HuH-7 (cell line): ENCODE measurements at places on chromosomes 2 and 18.

GRCh38 chr18:45844938-45845337, 19.5 kb downstream of the SIGLEC15 start:
- DNase-seq, result no peak

DNA sequence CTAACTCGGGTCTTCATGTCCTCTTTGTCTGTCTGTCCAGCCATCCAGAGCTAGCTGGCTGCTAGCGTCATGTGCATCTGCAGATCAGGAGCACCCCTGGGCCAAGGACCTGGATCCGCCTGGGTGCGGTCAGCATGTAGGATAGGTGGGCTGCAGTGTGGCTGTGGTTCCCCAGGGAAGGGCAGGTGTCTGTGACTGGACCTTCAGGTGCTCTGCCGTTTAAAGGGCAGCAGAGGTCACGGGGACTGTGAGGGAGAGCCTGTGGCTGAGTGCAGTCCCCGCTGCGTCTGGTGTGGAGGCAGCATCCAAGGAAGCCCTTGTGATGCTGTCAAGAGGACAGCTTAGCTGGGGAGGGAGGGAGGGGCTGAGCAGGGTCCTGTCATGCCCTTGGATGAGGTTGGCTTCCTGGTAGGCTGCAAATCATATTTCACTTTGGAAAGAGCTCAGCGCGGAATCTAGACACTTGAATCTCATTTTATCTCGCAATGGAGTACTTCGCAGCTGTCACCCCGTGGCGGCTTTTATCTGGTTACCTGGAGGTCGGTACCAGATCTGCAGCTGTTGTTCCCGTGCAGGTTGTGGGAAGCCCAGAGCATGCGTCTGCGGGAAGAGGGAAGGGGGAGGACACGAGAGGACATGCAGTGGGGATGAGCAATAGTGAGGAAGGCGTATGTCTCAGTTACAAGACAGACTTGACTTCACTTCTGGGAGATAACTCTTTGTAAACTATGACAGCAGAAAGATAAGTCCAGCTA, 5.9 kb upstream of the RALB start:
- DNase-seq, result no peak

GRCh38 chr2:152353364-152353763, 18.4 kb downstream of the FMNL2 start:
- peak; percentile 34 for DNase-seq

DNA sequence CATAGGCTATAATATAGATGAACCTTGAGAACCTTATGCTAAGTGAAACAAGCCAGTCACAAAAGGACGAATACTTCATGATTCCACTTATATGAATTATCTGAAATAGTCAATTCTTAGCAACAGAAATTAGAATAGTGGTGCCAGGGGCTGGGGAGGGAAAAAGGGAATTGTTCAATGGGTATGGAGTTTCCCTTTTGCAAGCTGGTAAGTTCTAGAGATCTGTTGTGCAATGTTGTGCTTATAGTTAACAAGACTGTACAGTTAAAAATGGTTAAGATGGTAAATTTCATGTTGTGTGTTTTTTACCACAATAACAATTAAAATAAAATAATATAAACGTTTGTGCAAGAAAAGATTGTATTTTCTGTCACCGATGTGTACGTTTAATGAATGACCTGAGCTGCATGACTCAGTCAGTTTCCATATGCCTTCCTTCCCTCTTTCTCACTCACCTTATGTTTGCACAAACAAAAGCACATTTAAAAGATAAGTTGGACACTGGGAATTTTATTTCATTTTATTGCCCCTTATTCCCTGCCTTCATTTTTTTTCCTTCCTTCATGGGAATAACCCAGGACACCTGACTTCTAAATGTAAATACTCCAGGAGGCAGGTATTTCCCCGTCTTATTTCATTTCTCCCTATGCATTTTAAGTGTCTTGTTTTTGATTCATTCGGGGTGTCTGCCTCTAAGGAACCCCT, 143.7 kb upstream of the TTC39C start:
- no peak for DNase-seq

- no peak for DNase-seq
Measured at GRCh38 chr2:138390316-138390945, 111.1 kb upstream of the SPOPL start.

DNA sequence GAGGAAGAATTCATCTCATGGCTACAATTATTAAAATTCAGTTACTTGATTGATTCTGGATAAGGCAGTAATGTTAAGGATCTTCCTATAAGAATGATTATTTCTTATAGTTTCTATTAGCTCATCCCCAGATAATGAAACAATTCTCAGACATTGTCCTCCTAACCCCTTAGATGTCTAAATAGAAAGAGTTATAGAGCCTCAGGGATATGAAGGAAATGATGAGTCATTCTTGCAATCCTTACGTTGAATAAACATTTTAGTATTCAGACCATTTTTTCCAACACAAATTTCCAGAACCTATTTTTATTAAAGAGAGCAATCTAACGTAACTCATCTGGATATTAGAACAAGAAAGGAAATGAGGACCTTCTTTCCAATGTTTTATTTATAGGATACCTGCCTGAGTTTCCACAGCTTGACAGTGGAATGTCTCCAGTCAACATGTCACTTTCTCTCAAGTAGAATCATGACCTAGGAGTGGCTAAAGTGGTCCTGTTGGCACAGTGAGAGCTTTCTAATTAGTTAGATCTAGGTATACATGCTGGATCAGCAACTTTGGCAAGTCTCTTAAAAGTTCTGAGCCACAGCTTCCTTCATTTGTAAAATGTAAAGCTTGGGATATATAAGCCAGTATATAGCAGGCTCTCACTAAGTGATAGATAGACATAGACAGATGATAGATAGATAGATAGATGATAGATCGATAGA, 88.0 kb upstream of the RAB27B start:
- DNase-seq, result no peak

GRCh38 chr2:233031556-233032500, 644 bp upstream of the NEU2 start:
- DNase-seq, result no peak

DNA sequence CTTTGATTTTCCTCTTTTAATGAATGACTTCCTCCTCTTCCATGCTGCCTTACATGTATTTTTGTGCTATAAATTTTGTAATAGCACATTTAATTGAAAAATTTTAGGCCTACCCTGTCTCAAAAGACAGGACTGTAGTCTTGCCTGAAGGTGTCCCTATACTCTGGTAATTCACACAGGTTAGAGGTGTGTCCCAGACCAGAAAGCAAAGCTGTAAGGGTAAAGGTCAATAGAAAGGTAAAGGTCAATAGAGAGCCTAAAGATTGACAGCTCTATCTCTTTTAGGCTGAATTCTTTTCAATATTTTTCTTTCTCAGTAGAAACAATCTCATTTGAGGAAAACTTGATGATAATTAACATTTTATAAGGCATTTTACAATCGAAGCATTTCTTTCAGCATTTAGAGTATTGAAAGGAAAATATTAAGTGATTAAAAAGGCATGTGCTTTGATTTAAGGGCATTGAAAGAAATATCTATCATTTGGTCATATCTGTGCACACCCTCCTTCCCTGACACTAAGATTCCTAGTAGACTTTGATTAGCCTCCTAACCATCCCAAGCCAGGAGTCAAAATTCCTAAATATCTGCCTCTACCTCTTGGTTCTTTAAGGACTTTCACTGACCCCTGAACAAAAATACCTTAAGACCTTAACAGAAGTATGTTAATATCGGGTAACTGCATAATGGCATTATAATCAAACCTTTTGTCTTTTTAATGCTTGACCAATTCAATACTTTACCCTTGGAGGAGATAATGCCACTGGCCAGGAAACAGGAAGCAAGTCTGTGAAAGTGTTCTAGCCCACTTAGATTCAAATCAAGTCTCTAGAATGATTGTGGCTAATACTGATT, 161.8 kb upstream of the DTNA start:
- peak; percentile 4 for DNase-seq

GRCh38 chr2:10839813-10840212, 27.2 kb upstream of the PDIA6 start:
- DNase-seq, result peak; percentile 24

GRCh38 chr2:112709703-112710102, 11.1 kb upstream of the NT5DC4 start:
- DNase-seq, result no peak

- no peak for DNase-seq
Measured at GRCh38 chr2:207516206-207516605, 13.6 kb upstream of the CREB1 start.

DNA sequence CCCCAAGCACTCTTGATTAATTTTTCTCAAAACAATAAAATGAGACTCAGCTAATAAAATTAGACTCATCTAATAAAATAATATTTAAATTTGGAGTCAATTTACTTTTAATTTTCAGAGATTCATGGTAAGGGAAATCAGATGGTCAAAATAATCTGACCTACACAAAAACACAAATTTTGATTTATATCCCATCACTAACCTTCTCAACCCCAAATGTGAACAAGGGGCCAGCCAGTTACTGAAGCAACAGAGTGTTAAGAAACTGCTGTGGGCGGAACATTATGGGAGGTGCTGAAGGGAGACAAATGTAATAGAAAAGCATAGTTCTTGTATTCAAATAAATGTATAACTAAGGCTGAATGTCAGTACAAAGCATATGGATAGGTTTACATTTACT, 28.5 kb upstream of the PPP3R1 start:
- DNase-seq, result no peak

DNA sequence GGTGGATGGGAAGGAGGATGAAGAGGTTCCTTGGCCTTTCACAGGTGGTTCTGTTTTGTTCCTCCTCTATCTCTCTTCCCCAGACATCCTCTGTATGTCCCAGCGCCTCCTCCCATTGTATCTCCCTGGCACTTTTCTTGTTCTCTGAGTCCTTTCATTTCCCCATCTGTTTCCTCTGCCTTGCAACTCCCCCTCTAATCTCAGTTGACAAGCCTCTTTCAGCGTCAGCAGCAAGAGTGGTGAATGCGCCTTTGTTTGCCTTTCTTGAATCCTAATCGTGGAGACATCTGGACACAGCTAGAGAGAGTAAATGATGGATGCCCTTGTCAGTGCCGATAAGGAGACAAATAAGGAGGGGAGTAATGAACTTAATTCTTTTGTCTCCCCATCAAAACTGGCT, 167.0 kb downstream of the NDUFA10 start:
- no peak for DNase-seq

DNA sequence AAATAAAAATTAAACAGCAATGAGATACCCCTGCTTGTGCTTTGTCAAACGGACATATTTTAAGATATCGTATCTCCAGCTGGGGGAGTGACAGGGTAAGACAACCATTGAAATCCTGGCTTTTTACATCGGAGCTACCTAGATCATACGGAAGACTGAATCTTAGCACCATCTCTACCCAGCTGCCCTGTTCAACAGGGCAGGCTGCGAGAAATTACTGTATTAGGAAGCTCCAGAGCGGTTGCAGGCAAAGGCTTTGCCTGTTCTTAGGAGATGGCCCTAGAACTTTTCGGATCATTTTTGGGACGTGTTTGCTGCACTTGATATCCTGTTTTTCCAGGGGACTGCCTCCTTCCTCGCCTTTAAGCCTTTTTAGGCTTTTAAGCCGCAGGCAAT, 2.0 kb upstream of the PRKCE start:
- peak; percentile 15 for DNase-seq

DNA sequence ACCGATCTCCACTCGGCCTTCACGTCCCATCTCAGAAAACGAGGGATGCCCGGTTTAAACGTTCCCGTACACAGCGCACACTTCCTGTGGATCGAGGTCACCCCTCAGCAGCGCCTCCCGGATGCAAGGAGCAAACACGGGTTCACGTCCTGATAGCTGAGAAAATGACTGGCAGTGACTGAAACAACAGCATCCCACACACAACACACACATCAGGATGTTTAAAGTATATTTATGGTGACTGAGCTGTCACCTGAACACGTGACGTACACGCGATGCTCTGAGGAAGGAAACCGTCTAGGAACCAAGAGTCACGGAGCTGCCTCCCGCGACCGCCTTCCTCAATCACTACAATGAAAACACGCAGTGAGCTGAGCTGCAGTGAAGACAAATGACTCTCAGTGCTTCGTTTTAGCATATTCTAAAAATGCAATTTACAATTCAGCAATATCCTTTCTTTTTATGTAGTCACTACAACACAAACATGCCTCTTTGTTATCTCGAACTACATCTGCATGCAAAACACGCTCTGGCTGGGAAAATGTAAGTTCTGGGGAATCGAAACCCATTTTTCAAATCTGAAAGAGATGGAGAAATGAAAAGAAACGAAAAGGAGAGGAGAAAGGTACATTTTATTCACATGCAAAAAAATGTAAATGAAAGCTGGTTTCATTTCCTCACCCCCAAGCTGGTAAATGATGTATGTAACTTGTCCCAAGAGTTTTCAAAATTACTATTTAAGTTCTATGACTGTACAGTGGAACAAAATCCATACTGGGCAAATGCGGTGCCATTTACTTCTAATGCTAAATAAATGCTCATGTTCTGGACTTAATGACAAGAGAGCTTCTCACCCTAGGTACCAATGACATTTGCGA, 19.8 kb downstream of the HDAC4 start:
- DNase-seq, result no peak

DNA sequence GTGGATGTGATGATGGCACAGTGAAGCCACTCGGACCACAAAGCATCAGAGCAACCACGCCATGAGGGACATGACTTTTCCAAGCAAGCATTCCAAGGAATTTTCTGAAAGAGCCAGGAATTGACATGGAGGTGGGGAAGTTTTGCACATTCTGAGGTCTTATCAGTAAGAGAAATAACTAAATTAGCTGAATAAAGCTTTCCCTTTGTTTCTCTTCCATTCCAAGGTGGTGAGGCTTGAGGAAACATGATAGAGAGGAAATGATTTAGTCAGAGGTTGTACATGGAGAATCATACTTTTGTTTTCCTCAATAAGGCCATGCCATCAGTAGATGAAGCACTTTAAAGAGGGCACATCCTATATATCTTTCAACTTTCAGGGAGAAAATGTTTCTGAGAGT, 115.7 kb upstream of the MMADHC start:
- DNase-seq, result no peak

DNA sequence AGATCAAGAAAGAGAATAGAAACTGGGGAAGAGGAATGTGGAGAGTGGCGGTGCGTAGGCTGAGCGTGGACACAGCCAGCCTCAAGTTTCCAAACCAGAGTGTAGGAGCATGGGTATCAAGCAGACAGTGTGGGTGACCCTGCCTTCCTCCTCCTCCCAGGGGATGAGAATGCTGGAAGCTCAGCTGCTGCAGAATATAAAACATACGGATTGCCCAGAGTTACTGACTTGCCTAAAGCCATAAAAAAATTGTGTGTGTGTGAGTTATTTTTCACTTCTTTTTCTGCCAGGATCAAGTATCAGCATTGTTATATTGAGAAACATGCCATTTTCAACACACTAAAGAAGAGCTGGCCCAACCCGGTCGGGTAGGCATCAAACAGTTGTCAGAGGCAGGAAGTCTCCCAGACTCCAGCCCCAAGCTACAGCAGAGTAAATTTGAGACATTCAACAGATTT, 333.3 kb upstream of the ACVR2A start:
- no peak for DNase-seq

- DNase-seq, result no peak
Measured at GRCh38 chr18:55214969-55215368, 255.7 kb upstream of the CCDC68 start.

GRCh38 chr18:79379931-79380815, 15.6 kb upstream of the NFATC1 start:
- no peak for DNase-seq
